ENCODE measurements at places on chromosomes 4 and X.

DNA sequence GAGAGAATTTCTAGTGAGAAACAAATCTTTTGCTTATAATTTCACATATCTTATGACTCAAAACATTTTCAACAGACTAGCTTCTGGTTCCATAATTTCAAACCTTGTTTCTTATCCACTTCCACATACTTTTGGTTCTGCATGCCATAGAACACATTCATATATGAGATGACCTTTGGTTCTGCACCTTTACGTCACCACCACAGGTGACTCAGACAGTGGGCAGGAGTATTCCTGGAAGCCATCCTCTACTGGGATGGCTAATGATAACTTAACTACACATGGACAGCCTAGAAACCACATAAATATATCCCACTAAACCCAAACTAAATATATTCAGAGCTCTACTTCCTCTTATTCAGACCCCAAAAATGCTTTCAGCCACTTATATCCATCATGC is 133.3 kb downstream of the DCK start:
- no peaks in the 10 kb centered on the region for H3K4me1 ChIP-seq
- no peak for DNase-seq
- no peaks in the 10 kb centered on the region for H3K27me3 ChIP-seq
- H3K36me3 ChIP-seq: no peaks in the 10 kb centered on the region
- no peak overlapping the region for H3K27ac ChIP-seq
- no peak overlapping the region for H3K4me3 ChIP-seq

GRCh38 chr4:157204634-157205244 is 15.8 kb upstream of the GRIA2 start:
- no peaks in the 10 kb centered on the region for H3K4me1 ChIP-seq
- no peak for DNase-seq
- H3K27me3 ChIP-seq: no peaks in the 10 kb centered on the region

DNA sequence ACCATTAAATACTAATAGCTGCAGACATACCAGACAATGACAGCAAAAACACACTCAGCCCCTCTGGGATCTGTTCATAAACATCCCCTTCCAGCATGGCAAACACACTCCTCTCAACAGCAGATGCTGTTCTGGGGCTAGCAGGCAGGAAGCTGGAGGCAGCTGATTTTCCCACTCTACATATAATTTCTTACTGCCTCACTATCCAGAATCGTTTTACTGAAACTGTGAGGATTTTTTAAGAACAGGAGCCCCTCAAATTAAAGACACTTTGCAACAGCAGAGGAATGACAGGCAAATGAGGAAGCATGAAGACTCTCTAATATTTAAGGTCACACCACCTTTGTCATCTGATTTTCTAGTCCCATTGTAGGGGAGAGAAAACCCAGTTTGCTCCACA is 2.2 kb downstream of the MAPK10 start:
- no peaks in the 10 kb centered on the region for H3K36me3 ChIP-seq
- H3K4me3 ChIP-seq: no peak overlapping the region
- no peaks in the 10 kb centered on the region for H3K27me3 ChIP-seq
- H3K27ac ChIP-seq: no peak overlapping the region
- H3K4me1 ChIP-seq: peaks cover 20% of the 10 kb centered on the region
- DNase-seq: no peak

DNA sequence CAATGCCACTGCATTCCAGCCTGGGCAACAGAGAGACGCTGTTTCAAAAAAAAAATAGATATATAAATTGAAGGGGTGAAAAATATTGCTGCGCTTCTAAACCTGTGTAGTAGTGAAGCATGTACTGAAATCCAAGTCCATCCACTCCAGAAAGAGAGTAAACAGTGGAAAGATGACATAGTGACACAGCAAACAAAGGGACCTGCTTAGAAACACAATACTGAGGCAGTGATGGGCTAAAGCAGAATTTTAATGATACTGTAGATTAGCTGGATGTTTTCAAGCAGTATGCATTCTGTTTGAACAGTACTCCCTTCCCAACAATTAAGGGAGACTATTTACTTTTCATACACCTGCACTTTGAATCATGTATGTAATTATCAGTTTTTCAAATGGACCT is 42.5 kb downstream of the TFDP3 start:
- H3K36me3 ChIP-seq: no peaks in the 10 kb centered on the region
- no peak overlapping the region for H3K27ac ChIP-seq
- DNase-seq: no peak
- no peaks in the 10 kb centered on the region for H3K27me3 ChIP-seq
- H3K4me1 ChIP-seq: no peaks in the 10 kb centered on the region
- no peak overlapping the region for H3K4me3 ChIP-seq

DNA sequence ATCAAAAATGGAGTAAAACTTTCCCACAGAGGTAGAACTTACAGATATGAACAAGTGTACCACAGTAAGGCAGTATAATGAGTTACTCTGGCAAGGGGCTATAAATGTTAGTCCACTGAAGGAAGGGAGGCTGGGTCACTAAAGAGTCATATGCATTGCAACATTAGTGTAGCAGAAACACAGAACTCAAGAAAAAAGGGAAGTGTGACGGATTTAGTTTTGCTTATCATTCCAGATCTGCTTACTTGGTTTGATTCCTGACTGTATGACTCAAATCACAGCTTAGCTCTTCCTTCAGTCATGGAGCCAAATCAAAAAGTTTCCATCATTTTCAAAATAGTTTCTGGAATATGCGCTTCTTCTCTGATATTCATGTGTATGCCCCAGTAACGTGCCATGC is 148.7 kb downstream of the FSTL5 start:
- no peak for DNase-seq
- H3K27ac ChIP-seq: no peak overlapping the region
- no peak overlapping the region for H3K4me3 ChIP-seq
- H3K27me3 ChIP-seq: no peaks in the 10 kb centered on the region
